ENCODE measurements at places on chromosomes 6 and 20.

GRCh38 chr6:147131532-147132128 is 72.6 kb upstream of the STXBP5 start:
- no peak for DNase-seq

GRCh38 chr6:5082487-5083306 is 2.4 kb upstream of the PPP1R3G start:
- no peak for DNase-seq

DNA sequence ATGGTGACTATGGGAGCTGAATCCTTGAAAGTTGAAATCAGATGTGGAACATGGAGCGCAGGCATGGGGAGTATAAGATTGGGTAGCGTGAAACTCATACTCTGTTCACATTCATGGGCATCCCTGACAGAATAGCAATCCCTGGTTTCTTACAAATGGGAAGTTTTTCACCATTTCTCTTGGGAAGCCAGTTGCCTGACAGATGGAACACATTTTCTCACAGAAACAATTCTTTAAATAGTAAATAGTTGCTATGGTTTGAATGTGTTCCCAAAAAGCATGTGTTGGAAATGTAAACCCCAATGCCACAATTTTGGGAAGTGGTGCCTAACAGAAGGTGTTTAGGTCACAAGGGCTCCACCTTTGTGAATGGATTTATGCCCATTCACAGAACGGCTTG is 262.8 kb upstream of the HS3ST5 start:
- no peak for DNase-seq

GRCh38 chr20:39778847-39779604 is 816.9 kb downstream of the DHX35 start:
- DNase-seq, result no peak

DNA sequence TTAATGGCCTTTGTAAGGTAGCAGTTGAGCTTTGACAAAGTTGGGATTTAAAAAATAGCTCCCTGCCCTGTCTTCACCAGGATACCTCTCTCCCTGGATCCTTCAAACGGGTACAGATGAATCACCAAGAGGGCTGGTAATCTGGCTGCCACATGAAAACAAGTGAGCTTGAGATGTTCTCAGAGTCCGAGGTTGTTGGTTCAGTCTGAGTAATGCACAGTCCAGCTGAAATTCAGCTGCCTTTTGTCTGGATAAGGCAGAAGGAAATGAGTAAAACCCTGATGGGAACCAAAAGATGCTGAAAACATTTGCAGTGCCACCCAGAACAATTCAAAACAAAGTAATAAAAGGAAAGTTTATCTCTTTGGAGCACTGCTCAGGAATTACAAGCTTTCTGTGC is 86.8 kb downstream of the GJA1 start:
- DNase-seq, result peak; percentile 56

DNA sequence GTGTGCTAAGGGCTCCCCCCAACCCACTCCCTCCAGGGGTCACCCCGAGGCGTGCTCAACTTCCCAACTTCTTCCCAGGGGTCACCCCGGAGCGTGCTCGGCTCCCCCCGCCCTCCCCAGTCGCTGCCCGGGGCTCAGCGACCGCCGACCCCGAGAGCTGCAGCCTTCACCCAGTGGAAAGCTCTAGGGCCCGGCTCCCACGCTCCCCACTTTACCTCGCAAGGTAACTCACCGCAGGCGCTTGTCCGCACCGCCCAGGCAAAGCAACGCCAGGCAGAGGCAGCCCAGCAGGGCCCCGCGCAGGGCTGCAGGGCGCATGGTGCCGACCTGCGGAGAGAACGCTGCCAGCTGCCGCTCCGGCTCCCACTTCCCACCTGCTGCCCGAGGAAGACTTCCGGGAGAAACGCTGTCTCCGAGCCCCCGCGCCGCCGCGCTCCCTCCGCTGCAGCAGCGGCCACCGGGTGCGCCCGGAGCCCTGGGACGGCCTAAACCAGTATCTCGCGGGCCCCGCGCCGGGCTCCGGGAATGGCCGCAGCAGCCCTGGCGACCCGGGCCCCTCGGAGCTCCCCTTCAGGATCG is 396 bp downstream of the RNASET2 start:
- DNase-seq, result no peak

GRCh38 chr6:47202644-47203205 is 107.0 kb downstream of the TNFRSF21 start:
- no peak for DNase-seq

DNA sequence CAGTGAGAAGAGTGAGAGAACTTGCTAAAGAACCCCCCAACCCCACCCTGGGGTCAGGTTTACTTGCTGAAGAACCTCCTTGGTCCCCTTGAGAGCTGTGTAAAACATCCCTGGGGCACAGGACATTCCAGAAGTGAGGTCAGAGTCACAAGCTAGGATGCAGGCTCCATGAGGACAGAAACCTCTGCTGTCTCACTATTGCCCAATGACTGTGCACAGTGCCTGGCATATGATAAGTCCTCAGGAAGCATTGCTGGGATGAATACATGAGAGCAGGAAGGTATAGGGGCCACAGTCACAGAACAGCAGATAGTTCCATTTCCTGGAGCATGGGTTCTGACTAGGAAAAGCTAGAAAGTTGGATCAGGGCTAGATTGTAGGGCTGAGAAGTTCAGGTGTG is 18.4 kb downstream of the NT5E start:
- DNase-seq, result no peak

DNA sequence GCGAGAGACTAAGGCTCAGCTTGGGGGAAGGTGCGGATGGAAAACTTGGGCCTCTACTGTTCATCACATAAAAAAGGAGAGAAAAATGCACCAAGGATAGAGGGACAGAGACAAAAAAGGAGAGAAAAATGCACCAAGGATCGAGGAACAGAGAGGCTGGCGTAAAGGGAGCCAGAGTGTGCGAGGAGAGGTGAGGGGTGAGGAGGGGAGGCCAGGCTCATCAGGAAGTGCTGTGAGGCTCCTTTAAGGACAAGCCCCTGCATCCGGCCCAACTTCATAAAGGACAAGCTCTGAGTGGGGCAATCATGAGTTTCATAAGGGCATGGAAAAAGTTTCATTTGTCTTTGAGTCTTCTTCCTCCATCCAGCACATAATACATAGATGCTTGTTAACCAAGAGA is 117.2 kb upstream of the NXT1 start:
- no peak for DNase-seq

- DNase-seq, result no peak
Observed at GRCh38 chr20:9141070-9141469, 72.2 kb downstream of the PLCB4 start.

GRCh38 chr6:110951986-110952794 is 6.3 kb upstream of the GTF3C6 start:
- DNase-seq, result peak; percentile 52

DNA sequence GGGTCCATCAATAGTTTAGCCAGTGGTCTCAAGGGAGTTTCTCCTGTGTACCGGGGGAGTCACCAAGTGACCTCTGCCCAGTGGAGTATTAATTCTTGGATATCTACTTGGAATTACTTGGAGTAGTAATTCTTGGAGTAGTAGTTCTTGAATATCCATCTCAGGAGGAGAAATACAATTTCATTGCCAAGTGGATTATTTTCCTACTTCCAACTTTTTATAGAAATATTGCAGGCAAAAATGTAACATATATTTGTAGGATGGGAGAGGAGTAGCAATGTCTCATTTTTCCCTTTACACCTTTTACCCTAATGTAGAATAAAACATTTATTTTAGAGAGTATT is 91.6 kb upstream of the FAM184A start:
- no peak for DNase-seq

- DNase-seq, result peak; percentile 71
Observed at GRCh38 chr6:125780540-125781313, 10.0 kb upstream of the NCOA7 start.

GRCh38 chr6:150788089-150788488 is 77.4 kb upstream of the MTHFD1L start:
- no peak for DNase-seq

GRCh38 chr20:18611492-18611891 is 23.6 kb downstream of the DTD1 start:
- no peak for DNase-seq

DNA sequence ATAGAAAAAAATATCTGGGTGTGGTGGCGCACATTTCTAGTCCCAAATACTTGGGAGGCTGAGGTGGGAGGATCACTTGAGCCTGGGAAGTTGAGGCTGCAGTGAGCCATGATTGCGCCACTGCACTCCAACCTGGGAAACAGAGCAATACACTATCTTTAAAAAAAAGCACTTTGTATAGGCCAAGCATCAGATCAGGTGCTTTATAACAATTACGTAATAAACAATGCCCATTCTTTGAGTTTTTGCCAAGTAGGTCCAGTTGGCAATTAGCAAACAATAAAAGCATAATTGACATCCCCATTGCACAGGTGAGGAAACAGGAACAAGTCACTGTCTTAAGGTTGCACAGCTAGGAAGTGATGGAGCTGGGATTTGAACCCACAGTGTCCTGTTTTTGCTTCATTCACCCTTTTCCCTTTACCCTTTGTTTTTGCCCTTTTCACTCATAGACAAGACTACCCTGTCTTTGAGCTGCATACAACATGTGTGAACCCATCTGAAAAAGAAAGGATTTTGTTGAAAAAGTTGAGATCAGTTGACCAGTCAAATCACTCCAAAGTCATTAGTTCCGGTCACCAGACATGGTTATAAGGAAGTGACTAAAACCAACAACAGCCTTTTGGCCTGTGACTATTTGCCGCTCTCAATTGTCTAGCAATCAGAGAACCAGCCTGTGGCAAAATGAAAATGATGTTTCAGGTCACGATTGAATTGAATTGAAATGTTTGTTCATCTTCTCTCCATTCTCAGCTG is 303.6 kb downstream of the TFAP2C start:
- no peak for DNase-seq

DNA sequence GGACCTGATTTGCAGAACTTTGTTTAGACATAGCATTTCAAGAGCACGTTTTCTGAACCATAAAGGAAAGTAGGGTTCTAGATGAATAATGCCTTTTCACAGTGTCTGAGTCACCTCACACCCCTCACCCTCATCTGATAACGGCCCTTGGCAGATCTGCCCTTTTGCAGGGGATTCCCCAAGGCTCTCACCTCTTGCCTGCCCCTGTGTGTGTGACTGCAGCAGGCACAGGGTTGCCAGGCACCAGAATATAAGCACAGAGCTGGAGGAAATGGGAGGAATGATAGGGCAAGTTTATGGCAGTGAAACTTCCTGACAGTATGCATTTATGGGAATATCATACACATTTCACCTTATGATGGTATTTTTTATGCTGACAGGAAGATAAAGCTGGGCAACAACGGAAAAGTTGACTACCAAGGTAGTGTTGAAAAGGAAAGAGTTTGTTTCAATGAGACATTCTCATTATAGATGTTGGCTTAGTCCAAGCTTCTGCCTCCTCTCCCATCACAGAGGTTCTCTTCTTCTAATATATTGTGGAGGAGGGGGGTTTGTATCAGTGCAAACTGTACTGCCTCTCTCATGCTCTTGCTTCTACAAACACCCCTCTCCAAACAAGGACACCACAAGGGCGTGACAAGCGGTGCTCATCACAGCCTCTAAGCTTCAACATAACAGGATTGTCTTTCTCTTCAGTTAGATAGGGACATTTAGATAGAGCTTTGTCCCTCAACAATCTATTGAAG is 101.5 kb upstream of the BACH2 start:
- DNase-seq, result no peak

GRCh38 chr20:40325006-40325568 is 363.9 kb downstream of the MAFB start:
- DNase-seq, result no peak

DNA sequence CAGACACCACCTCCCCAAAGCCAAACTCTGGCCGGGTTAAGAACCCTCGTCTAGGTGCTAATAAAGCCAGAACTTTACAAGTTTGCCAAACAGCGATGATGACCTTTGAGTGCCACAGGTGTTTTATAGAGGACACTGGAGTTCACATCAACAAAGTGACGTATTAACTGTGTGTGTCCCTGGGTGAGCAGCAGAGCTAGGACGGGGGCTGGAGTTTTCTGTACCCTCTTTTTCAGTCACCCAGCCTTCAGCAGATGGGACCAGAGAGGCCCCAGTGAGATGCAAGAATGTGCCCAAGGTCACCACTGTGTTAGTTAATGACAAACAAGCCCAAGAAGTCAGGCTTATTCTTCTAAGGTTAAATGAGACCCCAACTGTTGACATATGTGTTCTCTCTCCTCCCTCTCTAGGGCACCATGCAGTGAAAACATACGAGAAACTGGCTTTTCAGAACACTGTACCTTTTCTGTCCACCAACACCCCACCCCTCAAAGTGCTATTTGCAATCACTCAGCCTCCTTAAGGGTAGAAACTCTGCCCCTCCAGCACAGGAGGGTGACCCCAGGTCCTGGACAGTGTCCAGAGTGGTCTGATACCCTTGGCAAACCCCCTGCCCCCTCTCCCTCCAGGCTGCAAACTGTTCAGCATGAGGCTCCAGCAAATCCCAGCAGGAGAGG is 5.2 kb downstream of the SDC4 start:
- DNase-seq, result no peak

DNA sequence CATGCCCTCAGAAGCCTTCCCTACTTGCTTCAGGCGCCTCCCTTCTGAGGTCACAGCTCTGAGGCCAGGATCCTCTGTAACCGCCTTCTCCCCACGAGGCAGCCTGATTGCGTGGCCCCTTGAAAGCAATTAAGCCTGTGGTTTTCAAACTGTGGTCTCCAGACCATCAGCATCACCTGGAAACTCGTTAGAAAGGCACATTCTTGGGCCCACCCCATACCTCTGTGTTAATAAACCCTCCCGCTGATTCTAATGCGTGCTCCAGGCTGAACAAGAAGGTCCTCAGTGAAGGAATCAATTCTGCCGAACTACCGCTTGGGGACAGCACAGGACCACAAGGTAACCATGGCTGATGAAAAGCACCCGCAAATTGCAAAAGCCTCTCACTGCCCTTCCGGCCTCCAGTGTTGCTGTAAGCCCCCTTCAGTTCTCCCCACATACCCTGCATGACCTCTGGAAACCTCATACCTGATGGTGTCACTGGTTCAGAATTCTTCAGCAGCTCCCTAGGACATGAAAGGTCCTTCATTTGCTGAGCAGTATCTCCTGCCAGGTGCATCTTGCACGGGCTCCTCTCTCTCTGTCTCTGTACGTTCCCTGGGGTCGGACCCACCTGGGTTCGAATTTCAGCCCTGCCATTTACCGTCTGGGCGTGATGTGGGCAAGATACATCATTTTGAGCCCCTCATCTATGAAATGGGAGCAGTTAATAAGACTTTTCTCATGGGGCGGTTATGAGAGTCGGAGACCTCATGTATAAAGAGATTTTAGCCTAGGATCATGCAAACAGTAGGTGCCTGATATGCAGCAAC is 93.3 kb upstream of the RNF24 start:
- peak; percentile 78 for DNase-seq

GRCh38 chr6:110250058-110250457 is 69.8 kb downstream of the CDC40 start:
- no peak for DNase-seq

DNA sequence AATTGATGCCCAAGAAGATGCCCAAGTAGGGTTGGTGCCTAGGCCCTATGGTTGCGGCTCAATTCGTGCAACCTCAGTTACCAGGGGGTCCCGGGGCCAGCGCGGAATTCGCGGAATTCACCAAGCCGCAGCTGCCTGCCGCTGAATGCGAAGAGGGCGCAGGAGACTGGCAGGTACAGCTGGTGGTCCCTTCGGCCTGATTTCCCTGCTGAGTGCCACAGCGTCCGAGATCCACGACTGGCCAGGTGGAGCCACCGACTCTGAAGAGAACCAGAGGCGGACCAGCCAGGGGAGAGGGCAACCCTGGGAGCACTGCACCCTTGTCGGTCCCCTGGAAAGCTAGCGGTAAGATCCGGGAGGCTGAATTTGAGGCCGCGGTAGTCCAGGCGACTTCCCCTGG is 6.8 kb upstream of the TFAP2D start:
- no peak for DNase-seq

Data from fibroblast of skin of left quadriceps (primary cell).